Kidney tubule cell (primary cell): ENCODE measurements at places on chromosomes 1 and 21.

GRCh38 chr1:186479162-186479561 is 18.2 kb upstream of the PDC start:
- no peak for DNase-seq

- peak; percentile 20 for DNase-seq
Observed at GRCh38 chr1:12572522-12572921, 45.5 kb downstream of the DHRS3 start.

- DNase-seq, result no peak
Observed at GRCh38 chr1:198948895-198949659, 310.2 kb downstream of the PTPRC start.

DNA sequence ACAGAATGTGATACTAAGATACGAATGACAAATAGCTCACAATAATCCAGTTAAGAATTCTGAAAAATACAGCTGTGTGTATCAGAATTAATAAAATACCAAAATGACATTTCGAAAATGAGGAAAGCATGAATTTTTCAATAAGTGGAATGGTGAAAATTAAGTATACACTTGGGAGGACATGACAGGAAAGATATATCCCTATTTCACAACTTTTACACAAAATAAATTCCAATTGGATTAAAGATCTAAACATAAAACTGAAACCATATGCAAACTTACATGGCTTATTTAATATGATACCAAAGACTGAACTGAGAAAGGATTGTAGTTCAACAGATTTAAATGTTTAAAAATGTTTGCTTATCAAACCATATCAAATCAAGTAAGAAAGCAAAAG is 510.4 kb upstream of the ADAMTS5 start:
- no peak for DNase-seq

GRCh38 chr1:159170639-159171038 is 776 bp upstream of the CADM3 start:
- DNase-seq, result no peak

DNA sequence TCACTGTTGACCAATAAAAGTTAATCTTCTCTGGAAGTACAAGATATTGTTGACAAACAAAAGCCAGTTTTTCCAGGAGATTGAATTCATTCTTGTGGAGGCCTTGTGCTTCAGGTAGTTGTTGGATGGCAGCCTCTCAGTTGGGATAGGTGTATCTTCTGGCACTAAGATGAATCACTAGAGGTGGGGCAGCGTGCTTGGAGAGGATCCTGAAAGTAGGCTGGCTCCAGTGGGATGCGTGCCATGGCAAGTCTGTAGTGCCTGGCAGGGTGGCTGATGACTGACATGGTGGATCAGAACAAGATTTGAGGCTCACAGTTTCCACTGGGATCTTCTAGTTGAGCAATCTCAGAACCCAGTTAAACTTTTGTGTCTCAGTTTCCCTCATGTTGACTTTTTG is 2.4 kb downstream of the VPS13D start:
- peak; percentile 23 for DNase-seq

DNA sequence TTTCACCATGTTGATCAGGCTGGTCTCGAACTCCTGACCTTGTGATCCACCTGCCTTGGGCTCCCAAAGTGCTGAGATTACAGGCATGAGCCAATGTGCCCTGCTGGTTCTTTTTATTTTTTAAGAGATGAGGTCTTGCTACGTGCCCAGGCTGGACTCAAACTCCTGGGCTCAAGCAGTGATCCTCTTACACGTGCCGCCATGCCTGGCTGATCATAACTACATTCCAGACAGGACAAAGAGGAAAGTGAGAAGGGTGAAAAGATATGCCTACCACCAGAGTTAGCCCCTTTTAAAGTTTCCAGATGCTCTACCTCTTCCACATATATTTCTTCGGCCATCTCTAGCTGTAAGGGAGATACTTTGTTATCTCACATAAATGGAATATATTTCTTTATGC is 79.7 kb upstream of the SOX13 start:
- no peak for DNase-seq
